ENCODE measurements at places on chromosomes 16 and 17. TPM values are rescaled to one million over a fixed set of nuclear protein-coding genes. Genes with fewer than 3 reads are reported as not detected.

IL32 gene
- polyA plus RNA-seq: 60.9 TPM

MYLK3 gene
- polyA plus RNA-seq: 0.06 TPM

CRYBA1 gene
- polyA plus RNA-seq: not detected

HBQ1 gene
- polyA plus RNA-seq: not detected

ASGR2 gene
- polyA plus RNA-seq: not detected

MFSD11 gene
- 11.2 TPM for polyA plus RNA-seq

CALB2 gene
- polyA plus RNA-seq: 0.46 TPM

Data from stomach (tissue), 19 donors.